ENCODE measurements at places on chromosomes 4 and X.

- DNase-seq: no peak
Observed at GRCh38 chr4:32112891-32113290, 1392.7 kb downstream of the PCDH7 start.

GRCh38 chr4:187995322-187996207 lies at the start of gene ZFP42:
Gene ZFP42, plus strand, starts transcription at chr4:187995771. Its CDS starts 7,037 bp downstream, at chr4:188002808.
- no peak for DNase-seq

DNA sequence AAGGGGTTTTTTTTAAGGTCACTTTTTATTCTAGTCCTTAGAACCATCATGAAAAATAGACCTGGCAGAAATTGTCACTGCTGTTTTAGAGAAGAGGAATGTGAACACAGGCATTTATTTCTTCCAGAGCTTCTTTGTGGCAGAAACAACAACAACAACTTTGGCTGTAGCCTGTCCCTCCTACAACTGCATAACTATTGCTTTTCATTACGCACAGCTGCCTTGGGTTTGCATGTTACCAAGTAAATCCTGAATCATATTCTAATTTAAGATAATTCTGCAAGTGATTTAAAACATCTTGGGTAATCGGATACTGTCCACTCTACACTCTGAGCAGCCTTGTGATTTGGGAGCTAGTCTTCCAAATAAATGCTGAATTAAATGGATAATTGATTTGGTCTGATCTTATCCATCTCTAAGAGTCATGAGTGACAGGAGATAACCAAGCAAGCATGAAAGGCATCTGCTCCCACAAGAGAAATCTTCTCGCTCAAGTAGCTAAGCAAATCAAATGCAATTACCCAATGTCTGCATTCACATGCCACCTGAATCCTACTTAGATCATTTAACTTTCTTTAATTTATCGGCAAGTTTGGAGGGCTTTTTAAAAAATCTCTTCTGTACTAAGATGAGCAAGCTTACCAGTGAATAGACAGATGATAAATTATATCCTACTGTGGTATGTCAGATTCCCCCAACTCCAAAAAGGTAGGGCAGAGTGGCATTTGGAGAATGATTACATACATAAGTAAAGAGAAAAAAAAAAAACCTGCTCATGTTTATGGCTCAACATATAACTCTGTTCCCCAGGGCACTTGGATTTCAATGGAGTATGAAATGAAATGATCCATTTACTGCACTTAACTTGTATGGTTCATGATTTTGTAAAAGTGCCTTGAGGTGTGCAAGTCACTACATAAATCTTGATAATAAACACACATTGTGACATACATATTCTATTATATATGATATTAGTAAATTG lies 73.6 kb downstream of the EGF start:
- DNase-seq: no peak

- no peak for DNase-seq
Observed at GRCh38 chr4:71833232-71833900, 49.5 kb upstream of the GC start.

DNA sequence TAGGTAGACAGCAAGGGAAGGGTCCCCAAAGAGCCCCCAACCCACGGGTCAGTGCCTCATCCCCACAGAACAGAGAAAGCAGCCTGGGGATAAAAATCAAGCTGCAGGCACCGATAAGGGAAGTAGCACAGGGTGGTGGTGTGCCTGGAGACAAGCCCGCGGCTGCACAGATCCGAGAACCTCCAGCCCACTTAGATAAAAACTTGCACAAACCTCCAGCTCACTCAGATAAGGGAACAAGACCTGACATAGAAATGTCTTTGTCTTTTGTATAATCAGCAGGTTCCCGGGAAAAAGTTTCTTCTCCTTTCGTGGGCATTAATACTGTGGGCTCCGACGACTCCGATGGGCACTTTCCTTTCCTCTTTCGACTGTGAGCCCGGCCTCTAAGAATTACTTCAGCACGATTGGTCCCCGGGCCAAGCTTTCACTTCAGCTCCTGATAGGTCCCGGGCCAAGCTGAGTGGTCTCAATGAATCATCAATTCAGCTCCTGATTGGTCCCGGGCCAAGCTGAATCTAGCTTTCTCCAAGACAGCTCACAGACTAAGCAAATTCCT lies 32.4 kb downstream of the PRDX4 start:
- peak; percentile 11 for DNase-seq

GRCh38 chr4:7311205-7311604 lies 118.9 kb downstream of the SORCS2 start:
- DNase-seq: peak; percentile 13

Data from fibroblast of upper back skin (primary cell).